ENCODE measurements at places on chromosomes 7 and 10.

DNA sequence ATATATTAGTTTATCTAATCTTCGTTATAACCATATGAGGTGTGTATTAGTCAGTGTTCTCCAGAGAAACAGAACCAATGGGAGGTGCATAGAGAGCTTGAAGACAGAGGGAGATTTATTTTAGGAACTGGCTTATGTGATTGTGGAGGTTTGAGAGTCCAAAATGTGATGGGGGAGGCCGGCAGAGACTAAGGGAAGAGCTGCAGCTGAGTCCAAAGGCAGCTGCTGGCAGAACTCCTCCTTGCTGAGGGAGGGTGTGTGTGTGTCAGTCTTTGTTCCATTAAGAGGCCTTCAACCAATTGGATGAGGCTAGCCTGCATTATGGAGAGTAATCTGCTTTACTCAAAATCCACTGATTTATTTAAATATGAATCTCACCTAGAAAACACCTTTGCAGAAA is 165.1 kb downstream of the SH3PXD2A start:
- no peak for DNase-seq

DNA sequence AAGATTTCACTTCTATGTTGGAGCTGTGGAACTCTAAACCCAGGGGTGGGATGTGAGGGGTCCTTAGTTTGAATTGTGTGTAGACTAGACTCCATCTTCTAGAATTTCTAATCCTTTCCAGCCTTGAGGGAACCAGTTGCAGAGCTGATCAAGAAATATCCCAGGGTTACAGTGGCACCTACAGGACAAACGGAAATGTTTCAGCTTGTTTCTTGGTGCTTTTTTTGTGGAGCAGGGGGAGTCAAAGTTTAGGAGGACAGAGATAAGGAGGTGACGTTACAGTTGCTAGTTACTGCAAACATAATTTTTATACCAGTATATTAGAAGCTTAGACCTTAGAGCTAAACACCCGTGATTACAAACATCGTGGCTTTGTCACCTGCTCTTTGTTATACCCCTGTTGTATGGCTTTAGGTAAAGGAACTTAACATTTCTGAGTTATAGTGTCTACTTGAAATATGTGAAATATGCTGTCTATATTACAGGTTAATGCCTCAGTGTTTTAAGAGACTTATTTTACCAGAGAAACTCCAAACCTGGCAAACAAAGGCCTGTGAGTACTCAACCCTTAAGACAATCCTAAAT is 84.5 kb upstream of the DYNC1I1 start:
- DNase-seq, result peak; percentile 56

- DNase-seq, result no peak
Measured at GRCh38 chr10:5400468-5401240, 4.0 kb downstream of the TUBAL3 start.

DNA sequence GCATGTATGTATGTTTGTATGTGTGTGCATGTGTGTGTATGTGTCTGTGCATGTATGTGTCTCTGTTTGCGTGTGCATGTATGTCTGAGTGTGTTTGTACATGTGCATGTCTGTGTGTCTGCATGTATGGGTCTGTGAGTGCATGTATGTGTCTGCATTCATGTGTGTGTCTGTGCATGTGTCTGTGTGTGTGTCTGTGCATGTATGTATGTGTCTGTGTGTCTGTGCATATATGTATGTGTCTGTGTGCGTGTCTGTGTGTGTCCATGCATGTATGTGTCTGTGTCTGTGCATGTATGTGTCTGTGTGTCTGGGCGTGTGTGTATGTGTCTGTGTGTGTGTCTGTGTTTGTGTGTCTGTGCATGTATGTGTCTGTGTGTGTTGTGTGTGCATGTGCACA is 49.9 kb upstream of the DIP2C start:
- no peak for DNase-seq

DNA sequence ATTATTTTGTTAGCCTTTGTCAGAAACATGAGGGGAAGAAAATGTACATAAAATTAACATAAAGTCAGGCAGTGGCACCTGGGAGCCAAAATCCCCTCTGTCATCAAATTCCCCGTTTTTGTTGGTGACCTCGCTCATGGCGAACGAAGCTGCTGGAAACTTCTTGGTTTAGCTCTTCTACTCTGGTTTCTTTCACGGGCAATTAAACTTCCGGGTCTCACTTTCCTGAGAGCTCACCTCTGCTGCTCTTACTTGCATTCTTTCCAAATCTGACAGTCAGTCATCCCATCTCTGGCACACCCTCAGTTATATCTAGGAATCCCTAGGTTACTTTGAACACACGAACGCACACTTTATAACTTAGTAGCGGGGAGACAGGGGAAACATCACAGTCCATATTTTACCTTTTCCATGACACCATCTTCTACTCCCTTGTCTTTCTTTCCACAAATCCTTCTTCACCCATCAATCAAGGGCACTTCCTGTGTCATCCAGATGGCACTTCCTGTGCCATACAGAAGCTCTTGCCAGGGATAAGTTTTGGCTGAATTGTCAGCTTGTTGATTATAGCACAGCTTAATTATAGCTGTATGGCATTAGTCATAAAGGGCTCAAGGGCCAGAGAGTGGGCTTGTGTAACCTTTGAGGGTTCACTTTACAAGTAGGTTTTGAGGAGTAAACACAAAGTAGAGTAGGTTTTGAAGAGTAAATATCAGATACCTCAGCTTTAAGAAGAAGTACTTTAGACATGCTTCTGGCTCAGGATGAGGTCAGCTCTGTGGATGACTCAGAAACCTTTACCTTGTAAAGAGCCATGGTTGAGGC is 105.1 kb downstream of the GATA3 start:
- no peak for DNase-seq

DNA sequence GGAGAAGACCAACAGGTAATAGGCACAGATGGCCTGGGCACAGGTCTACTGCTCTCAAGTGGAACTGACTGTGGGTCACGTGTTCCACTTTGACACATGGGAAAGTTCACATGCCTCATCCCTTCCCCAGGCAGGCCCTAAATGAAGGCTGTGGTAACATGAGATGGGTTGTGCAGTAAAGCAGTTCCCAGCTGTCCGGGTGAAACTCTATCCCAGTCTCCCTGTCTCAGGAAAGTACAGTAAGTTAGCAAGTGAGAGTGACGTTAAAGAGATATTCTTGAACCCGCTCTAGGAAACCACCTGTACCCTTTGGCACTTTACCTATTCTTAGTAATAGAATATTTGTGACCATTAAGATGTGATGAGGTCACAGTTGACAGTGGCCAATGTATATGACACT is 343.7 kb upstream of the AOAH start:
- DNase-seq, result no peak

DNA sequence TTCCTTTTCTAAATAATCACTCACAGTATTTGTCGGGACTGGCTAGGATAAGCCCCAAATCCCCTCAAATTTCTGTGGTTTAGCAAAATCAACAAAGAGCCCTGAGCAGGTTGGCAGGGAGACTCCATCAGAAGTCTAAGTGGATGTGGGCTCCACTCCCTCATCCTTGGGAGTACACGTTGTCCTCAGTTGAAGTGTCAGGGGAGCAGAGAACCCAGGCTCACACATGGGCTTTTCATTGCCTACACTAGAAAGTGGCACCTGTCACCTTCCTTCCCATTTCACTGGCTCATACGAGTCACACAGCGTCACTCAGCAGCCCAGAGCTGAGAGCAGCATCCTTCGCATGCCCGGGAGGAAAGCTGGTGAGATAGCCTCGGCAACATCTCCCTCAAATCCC is 421.3 kb upstream of the FZD8 start:
- no peak for DNase-seq

DNA sequence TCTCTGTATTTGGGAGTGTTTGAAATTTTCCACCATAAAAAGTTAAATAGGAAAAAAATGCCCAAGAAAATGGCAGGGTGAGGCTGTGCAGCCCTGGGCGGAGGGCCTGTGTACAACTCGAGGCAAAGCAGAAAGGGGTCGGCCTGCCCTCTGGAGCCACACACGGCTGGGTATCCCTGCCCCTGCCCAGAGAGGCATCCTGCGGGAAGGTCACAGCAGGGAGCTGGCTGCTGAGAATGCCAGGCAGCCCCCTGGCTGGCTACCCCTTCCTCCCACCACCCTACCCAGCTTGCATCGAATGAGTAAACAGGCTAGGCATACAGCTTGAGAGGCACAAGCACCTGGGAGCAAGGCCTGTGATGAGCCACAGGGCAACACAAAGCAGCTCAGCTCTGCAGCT is 46.1 kb downstream of the CAMK2B start:
- DNase-seq, result no peak

- no peak for DNase-seq
Measured at GRCh38 chr10:130218181-130218641, 82.0 kb downstream of the GLRX3 start.

DNA sequence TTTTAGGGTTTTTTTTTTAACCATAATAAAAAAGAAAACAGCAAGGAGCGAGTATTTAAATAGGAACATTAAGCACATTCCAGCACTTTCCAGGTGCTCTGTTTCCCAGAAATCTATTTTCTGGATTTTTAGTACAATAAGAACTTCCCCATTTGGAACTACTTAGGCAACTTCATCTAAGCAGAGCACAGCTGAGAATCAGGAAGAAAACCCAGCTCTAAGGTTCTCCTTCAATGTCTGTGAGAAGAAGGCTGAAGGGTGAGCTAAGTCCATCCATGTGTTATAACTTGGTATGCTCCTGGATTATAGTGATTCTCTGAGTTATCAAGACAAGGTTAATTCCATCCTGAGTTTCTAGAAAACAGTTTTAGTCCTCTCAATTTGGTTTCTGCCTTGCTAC is 181.9 kb downstream of the CYP26A1 start:
- DNase-seq, result no peak

- DNase-seq, result no peak
Measured at GRCh38 chr10:10093021-10093420, 924.7 kb upstream of the CELF2 start.

DNA sequence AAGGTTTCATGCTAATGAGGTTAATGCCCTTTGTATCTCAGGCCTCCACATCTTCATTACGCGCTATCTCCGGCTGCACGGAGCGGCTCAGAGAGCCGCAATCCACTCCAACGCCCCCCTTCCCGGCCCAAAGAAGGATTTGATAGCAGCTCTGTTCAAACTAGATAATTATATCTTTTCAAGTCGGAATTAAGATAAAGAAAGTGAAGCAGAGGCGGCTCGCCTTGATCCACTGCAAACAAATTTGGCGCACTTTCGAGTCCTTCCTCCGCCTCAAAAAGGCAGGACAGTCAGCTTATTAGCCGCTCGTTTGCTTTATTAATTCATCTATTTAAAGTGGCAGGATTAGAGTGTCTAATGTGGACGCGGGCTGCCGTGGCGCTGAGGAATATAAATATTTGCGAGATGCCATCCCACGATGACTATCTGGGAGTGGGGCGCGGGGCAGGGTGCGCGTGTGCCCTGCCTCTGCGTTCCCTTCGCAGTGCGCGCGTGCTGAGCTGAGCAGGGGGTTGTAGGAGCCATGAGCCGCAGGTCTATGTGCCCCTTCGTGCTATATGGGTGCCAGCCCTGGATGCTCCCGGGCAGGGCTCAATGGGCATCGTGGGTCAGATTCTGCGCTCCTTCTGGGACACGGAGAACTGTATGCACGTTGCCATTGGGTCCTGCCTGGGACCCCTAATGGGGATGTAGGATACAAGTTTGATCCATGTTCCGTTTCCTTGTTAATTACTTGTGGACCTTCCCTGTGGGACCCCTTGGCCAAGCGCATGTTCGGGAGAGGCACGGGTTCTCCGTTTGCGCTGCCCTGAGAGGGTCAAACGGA is 9.0 kb downstream of the EMX2 start:
- DNase-seq, result no peak

GRCh38 chr7:114813624-114814023 is 108.3 kb upstream of the MDFIC start:
- DNase-seq, result no peak

DNA sequence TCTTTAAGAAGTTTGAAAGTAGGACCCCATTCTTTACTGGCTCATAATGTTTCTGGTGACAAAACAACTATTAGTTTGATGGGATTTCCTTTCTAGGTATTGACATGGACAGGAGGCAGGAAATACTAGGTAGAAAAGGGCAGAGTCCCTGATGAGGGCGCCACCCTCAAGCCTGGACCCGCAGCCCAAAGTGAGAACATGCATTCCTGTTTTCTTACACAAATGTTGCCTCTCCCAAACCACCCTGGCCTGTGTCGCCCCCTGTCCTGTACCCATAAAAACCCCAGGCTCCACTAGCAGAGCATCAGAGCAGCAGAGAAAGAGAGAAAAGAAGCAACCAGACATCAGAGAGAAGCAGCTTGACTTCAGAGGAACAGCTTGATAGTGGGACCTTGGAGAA is 1055.2 kb upstream of the POT1 start:
- DNase-seq, result no peak

- no peak for DNase-seq
Measured at GRCh38 chr10:34726862-34727261, 88.2 kb downstream of the PARD3 start.

DNA sequence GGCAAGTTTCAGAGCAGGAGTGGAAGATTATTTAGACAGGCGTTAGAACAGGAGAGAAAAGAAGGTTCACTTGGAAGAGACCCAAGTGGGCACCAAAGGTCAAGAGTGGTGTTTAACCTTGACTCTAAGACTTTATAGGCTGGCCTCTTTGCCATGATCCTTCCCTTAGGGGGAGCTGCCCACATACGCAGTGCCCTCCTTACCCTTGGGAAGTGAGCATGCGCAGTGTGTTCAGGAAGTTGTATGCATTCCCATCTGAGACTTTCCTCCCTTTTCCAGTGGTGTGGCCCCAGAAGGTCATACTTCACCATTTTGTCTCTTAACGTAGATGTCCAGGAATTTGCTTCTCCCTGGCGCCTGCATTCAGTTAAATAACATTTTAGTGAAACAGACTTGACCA is 95.8 kb downstream of the CXCL12 start:
- no peak for DNase-seq

DNA sequence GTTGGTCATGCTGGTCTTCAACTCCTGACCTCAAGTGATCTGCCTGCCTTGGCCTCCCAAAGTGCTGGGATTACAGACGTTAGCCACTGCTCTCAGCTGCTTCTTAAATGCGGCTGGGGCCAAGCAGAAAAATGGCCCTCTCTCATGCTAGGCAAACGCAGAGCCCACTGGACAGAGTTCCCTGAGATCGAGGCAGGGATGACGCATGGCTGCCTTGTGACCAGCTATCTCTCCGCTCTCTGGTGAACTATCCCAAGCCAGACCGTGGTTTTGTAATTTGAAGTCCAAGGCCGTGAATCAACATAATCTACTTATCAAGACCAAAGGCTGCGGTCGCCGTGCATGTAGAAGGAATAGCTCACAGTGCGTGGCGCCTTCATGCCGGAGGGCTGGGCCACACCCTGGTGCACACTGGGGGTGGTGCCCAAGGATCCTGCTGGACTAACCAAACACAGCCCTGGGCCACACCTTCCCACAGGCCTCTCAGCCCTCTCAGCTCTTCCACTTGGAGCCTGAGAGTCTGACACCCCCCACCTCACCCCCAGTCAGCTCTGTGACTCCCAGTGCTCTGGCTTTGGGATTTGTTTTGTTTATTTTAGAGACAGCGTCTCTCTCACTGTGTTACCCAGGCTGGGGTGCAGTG is 88.1 kb upstream of the CUX1 start:
- no peak for DNase-seq

DNA sequence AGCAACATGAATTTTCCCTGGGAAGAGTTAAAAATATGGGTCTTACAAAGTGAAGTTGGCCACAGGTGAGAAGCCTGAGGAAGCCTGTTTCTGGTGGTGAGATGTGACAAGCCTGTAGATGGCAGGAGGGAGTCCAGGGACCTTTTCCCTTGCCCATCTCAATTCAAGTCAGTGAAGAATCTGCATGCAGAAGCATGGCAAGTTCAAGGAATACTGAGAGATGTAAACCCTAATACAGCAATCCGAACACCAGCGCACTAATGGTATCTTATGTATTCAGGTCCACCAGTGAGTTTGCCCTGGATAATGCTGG is 73.6 kb downstream of the RHOBTB1 start:
- DNase-seq, result no peak
